Osteoblast (primary cell): ENCODE measurements at places on chromosomes 6 and 20. TPM values are rescaled to one million over a fixed set of nuclear protein-coding genes. Genes with fewer than 3 reads are reported as not detected.
A peak's percentile ranks its signal among the peaks of the same experiment; 100 is the strongest.

Gene GPR6
- not detected in 2 replicates for total RNA-seq

Gene HLA-DRB5
- total RNA-seq, result not detected in 2 replicates

Gene PRDM13
- not detected in 2 replicates for total RNA-seq

Gene IL17F
- not detected in 2 replicates for total RNA-seq

- H3K4me3 ChIP-seq, result no peak overlapping the region
- no peaks in the 10 kb centered on the region for H3K36me3 ChIP-seq
- peaks cover 9% of the 10 kb centered on the region for H3K4me1 ChIP-seq
- no peaks in the 10 kb centered on the region for H3K27me3 ChIP-seq
Measured at GRCh38 chr6:168915855-168916254, 337.8 kb downstream of the THBS2 start.

DNA sequence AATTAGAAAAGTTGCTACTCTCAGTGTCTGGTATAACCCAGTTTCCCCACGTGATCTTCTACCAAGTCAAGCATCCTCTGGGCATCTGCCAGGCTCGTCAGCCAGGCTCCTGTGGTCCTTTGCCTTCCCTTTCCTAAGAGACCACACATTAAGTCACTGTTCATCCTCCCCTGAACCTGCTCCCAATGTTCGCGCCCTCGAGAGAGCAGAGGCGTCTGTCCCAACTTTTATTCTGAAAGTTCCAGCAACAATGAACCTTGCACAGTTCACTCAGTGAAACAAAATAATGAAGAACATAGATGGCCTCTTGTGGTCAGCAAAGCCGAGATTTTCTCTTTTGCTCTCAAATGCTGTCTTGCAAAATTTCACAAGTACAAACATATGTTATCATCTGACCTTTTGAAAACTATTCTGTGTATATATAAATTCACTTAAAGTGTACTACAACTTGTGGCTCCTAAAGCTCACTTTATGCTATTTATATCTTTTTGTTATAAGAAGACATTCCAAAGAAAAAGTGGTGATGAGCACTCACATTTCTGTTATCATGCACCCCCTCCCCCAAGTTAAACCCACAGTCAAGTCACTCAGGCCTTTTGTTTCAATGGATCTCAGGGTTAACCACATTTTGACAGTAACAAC lies 39.2 kb upstream of the NHSL1 start:
- H3K27me3 ChIP-seq, result no peaks in the 10 kb centered on the region
- H3K4me3 ChIP-seq, result peak overlapping the region; percentile 22
- peaks cover 50% of the 10 kb centered on the region for H3K4me1 ChIP-seq
- no peak for DNase-seq

DNA sequence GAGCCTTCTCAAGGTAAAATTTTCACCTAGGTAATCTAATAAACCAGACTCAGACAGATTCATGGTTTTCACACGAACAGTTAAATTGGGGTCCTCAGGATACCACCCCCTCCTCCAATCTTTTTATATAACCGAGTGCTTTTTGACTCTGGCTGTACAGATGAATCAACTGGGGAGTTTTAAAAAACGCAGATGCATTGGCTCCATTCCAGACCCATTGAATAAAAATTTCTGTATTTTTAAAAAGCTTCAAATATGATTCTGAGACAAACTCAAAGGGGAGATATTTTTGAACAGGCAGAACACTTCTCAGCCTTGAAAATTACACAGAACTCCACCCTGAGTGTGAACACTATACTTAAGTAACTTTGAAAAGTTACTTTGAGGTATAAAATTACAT lies 7.2 kb downstream of the UTRN start:
- H3K36me3 ChIP-seq, result peaks cover 7% of the 10 kb centered on the region
- H3K4me3 ChIP-seq, result no peak overlapping the region
- H3K4me1 ChIP-seq, result peaks cover 50% of the 10 kb centered on the region
- no peak for DNase-seq
- H3K27me3 ChIP-seq, result no peaks in the 10 kb centered on the region

GRCh38 chr6:72855471-72855870 lies 233.6 kb downstream of the KCNQ5 start:
- peaks cover under 1% of the 10 kb centered on the region for H3K4me1 ChIP-seq
- no peak overlapping the region for H3K4me3 ChIP-seq
- no peaks in the 10 kb centered on the region for H3K27me3 ChIP-seq

DNA sequence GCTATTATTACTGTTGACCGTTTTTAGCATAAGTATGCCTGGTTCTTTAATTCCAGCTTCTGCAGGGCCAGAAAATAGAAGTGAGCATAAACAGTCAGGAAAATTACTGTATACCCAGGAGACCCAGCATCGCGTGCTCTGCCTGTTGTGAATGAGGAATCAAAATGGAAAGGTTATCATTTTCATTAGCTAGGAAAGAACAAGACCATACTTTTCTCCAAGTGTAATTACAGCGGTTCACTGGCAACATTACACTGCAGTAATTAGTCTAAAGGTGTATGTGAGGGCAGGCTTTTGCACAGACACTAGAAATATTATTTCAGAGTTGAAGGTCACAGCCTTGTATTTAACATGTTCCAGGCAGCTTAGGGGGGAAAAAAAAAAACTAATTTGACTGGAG lies 403.8 kb upstream of the SOX4 start:
- H3K27me3 ChIP-seq, result no peaks in the 10 kb centered on the region
- H3K27ac ChIP-seq, result no peak overlapping the region
- H3K4me1 ChIP-seq, result peaks cover 22% of the 10 kb centered on the region
- H3K36me3 ChIP-seq, result no peaks in the 10 kb centered on the region
